ENCODE measurements at places on chromosomes 12 and 14.

DNA sequence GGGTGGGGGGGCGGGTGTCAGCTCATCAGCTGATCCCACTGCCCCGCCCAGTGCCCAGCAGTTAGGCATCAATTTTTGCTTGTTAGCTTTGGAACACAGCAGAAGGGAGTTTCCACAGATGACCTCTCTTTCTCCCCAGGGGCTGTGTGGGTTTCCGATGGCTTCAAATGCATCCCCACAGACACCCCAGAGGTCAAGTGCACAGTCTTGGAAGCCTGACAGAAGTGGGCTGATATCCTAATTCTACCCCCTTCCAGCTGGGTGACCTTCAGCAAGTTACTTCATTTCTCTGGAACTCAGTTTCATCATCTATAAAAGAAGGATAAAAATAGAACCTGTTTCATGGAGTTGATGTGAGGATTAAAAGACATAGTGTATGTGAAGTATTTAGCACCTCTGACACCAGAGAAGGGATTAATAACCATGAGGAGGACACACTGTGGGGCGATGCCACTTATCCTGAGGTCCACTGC, 22.0 kb downstream of the TTC9 start:
- DNase-seq: no peak

DNA sequence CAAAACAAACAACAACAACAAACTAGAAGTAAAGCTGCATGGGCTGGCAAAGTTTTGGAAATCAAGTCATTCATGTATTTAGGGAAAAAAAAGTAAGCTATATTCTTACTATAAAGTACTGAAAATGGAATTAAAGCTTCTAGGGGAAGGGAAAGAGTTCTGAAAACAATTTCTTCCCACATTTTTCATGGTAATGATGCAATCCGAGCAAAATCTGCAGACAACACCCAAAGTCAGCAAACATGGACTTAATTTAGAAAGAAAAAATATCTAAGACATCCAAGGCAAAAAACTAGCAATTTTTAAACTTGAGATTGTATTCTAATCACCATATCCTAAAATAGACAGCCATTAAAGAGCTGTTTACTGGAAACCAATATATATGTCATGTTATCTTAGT, 86.3 kb downstream of the LRP6 start:
- DNase-seq: no peak

- no peak for DNase-seq
These were observed 296.5 kb downstream of the TMEM132D start for GRCh38 chr12:129607301-129607700.

DNA sequence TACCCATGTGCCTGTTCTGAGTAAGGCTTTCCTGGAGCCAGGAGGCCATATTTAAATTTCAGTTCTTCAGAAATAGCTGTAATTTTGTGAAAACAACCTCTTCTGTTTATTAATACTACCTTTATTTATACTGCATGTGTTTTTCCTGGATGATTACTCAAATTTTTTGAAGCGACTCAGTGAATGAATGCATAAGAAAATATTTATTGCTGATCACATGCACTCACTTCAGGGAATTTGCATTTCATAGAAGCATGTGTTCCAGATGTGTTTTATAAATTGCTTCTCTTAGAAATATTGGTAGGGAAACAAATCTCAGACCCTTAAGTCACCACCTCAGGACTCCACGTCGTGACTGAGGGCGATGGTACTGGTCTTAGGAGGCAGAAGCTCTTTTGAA, 21.8 kb upstream of the DCN start:
- DNase-seq: no peak

GRCh38 chr12:54019091-54019811, 9.0 kb upstream of the HOXC6 start:
- DNase-seq: no peak

DNA sequence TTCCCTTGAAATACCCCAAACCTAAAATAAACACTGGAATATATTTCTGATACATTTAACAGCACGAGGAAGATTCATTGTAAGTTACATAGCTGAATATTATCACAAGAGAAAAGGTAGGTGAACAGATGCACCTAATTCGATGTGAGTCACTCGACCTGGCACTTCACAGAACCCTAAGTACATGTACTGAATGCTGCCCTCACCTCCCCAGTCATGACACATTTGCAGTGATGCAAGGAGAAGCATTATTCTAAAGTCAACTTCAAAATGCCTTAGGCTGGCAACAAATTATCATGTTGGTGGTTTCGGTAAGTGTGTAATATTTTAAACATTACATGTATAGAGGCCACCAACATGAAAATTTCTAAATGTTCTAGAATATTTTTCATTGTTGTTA, 35.2 kb upstream of the TMTC2 start:
- no peak for DNase-seq

- DNase-seq: no peak
These were observed 50.7 kb downstream of the RBMS2 start for GRCh38 chr12:56572288-56572687.

DNA sequence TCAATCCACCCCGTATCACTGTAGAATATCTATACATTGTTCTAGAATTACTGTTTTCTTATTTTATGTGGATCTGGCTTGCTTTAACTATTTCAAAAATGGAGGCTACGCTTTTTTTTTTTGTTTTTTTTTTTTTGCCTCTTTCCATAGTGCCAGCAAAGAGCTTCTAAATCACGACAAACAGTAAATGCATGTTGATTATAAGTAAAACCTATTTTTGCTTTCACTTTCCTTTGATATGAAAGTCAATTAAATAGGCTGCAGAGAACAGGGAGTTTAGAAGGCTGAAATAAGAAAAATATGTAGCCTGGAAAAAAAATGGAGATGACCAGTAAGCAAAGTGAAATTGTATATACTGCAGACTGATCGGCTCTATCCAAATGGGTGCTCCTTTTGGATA, 112.3 kb upstream of the AMIGO2 start:
- no peak for DNase-seq

- no peak for DNase-seq
These were observed 165.2 kb downstream of the VRK1 start for GRCh38 chr14:96962337-96962736.

GRCh38 chr12:118249547-118249946, 113.6 kb downstream of the PEBP1 start:
- no peak for DNase-seq

DNA sequence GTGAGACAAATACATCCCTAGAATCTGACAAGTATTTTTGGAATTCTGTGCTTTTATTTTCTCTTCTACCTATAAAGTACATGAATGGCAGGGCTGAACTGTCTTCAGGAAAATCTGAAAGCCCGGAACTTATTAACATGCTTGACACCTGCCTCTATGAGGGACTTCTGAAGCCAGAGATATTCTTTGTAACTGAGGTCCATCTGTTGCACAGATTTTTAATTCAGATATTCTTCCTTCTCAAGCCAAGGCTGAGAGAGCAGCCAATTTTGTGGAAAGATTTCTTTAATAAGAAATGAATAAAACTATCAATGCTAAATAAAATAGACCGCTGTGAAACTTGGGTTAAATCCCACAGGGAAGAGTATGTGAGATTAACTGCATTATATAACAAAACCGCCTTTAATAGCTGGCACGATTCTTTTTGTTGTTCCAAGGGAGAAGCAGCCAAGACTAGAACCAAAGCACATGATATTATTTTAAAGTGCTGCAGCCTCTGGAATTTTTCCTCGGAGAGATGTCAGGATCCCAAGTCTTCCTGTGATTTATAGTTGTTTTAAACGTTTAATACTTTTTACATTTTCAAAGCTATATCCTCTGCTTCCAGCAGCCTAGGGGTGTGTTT, 148.9 kb downstream of the CRADD start:
- no peak for DNase-seq

- no peak for DNase-seq
These were observed 2.0 kb upstream of the BEGAIN start for GRCh38 chr14:100589071-100589759.

- no peak for DNase-seq
These were observed 68.5 kb upstream of the LGR5 start for GRCh38 chr12:71371122-71371521.

GRCh38 chr12:65490250-65490649, 211.8 kb downstream of the MSRB3 start:
- DNase-seq: no peak

GRCh38 chr12:101297661-101298060, 17.8 kb downstream of the UTP20 start:
- no peak for DNase-seq

DNA sequence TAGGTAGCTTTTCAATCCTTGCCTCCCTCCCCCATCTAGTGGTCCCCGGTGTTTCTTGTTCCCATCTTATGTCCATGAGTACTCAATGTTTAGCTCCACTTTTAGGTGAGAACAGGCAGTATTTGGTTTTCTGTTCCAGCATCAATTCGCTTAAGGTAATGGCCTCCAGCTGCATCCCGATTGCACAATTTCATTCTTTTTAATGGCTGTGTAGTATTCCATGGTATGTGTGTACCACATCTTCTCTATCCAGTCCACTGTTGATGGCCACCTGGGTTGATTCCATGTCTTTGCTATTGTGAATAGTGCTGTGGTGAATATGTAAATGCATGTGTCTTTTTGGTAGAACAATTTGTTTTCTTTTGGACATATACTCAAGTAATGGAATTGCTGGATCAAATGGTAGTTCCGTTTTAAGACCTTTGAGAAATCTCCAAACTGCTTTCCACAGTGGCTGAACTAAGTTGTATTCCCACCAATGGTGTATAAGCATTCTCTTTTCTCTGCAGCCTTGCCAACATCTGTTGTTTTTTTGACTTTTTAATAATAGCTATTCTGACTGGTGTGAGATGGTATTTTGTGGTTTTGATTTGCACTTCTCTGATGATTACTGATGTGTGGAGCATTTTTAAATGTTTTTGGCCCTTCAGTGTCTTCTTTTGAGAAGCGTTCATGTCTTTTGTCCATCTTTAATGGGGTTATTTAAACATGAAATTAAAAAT, 34.2 kb upstream of the ASPG start:
- DNase-seq: no peak

GRCh38 chr14:77436042-77436441, 12.7 kb upstream of the NOXRED1 start:
- no peak for DNase-seq

- DNase-seq: no peak
These were observed 288.7 kb upstream of the DDHD1 start for GRCh38 chr14:53441789-53442188.

GRCh38 chr12:37543131-37543965, 773.2 kb upstream of the ALG10B start:
- DNase-seq: no peak

DNA sequence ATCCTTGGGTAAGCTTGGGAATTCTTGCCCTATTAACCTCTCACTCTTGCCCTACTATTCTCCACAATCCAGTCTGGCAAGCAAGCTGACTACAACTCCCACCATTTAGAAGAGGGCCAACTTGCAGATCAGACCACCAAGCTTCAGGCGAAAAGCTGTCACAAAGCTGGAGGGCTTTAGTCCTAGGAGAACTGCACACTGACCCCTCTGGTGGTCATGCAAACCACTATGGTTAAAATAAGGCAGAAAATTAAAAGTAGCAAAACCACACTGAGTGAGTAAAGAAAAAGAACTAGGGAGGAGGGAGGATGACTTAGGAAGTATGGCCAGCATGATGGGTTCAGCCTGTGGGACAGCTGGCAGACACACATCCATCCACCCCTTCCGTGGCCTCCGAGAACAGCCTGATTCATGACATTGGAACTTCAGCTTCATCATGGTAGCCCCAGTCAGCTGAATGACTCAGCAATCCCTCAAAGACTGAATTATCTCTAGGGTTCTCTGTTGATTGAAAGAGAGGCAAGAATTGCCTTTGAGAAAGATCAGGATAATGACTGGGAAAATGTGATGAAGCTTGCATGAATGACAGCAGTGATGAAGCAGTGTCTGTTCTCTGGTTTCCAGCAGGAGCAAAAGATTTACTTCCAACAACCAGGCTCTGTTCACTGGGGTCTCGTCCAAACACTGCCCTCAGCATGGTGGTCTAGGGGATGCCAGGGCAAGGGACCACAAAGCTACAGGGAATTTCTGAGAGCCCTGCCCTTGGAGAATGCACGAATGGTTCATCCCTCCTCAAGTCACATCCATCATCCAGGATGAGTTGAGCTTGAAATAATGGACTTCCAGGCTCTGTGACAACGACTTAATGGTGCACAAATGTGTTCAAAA, 24.4 kb downstream of the PITPNM2 start:
- no peak for DNase-seq

DNA sequence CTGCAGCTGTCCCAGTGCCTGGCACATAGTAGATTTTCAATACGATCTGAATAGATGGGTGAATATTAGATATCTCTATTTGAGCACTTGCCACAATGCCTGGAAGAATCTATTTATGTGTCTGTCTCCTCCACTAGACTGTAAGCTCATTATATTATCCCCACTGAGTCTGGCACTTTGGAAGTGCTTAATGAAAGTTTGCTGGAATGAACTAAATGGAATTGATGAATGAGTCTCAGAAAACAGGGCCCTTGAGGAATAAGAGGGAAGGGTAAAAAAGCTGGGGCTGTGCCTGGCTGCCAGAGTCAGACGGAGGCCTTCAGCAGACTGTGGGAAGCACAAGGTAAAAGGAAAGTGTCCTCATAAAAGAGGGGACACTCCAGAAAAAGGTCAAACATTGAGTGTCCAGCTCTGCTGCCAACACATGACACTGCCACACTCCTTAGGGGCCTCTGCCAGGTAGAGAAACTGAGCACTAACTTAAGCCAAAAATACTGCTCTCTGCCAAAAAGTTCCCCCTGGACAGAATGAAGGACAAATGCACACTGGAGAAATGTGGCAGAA, 39.3 kb downstream of the GLT8D2 start:
- DNase-seq: no peak

DNA sequence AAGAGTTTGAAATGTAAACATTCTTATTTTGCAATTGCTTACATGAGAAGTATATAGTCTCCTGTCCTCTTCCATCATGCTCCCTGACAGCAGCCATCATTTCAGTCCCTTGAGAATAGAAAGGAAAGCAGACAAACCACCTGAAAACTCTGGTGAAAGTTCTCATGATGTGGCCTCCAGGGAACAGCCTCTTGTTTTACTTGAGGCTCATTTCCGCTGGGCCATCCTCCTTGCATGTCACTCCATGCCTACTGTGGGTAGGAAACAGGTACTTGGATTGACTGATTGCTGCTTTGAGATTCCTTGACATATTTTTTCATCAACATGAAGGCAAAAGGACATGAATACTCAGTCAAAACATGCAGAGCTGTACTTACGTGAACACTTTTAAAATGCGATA, 6.0 kb downstream of the SYT1 start:
- no peak for DNase-seq

DNA sequence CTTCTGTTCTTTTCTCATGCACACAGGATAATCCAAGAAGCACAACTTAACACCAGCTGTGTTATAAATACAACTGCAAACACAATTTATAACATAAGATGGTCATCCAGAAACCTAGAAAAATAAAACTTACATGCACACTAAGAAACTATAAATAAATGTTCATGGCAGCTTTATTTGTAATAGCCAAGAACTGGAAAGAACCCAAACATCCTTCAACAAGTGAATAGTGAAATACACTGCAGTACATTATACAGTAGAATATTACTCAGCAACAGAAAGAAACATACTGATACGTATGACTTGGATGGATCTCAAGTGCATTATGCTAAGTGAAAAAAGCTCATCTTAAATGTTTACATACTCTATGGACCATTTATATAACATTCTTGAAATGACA, 132.7 kb downstream of the SPTSSA start:
- DNase-seq: no peak

- DNase-seq: no peak
These were observed 118.6 kb downstream of the TRMT5 start for GRCh38 chr14:60862283-60862682.
